ENCODE measurements at places on chromosomes 3 and 15.

DNA sequence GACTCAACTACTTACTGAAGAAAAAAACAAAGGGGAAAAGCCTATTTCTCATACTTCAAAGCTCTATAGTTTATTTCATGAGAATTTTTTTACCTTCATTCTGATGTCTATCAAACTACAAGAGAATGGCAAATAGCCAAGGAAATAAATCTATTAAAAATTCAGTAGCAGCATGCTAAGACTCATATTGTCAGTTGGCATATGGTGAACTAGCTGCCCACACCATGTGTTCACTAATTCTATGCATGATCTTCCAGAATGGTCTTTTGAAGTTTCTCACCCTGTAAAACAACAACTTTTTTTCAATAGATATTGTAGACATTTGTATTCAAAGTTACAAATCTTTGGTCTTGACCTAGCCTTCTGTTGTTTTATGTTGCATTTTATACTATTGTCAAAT lies 386.2 kb downstream of the RSL24D1 start:
- no peak for DNase-seq

GRCh38 chr3:13593615-13594014 lies 44.7 kb downstream of the FBLN2 start:
- DNase-seq: no peak

GRCh38 chr3:63966871-63967270 lies 54.7 kb upstream of the SCAANT1 start:
- DNase-seq: no peak

DNA sequence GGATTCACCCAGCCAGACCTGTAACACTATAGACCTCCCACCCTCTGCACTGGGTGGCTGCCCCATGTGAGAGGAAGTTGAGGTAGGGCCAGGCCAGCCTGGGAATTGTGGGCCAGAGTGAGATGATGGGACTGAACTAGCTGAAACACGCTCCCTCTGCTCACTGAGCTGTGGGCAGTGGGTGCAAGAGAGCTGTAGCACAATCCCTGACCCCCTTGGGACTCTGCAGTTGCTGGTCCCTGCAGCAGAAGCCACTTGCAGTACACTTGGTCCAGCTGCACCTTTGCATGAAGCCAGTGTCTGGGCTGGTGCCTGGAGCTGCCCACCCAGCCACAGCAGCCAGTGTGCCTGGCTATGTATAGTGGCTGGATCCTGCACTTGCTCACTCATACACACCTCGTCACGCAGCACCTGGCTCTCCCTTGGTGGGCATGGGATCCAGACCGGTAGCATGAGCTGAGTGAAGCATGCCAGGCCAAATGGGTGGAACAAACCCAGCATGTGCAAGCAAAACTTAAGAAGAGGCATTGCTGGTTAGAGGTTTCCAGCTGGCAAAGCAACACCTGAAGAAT lies 805.7 kb upstream of the GBE1 start:
- no peak for DNase-seq

DNA sequence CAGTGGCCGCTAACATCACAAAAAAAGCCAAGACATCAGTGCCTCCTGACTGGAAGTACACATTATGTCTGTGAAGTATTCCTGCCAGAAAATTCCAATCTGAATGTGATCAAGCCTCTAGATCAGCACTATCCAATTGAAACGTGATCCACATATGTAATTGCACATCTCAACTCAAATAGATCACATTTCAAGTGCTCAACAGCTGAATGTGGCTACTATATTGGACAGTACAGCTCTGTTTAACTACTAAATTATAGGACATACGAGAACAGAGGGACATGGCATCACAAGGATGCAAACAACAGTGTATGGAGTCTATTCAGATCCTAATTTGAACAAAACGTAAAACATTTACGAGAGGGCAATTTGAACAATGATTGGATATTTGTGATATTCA lies 542 bp upstream of the UBAP1L start:
- peak; percentile 19 for DNase-seq

DNA sequence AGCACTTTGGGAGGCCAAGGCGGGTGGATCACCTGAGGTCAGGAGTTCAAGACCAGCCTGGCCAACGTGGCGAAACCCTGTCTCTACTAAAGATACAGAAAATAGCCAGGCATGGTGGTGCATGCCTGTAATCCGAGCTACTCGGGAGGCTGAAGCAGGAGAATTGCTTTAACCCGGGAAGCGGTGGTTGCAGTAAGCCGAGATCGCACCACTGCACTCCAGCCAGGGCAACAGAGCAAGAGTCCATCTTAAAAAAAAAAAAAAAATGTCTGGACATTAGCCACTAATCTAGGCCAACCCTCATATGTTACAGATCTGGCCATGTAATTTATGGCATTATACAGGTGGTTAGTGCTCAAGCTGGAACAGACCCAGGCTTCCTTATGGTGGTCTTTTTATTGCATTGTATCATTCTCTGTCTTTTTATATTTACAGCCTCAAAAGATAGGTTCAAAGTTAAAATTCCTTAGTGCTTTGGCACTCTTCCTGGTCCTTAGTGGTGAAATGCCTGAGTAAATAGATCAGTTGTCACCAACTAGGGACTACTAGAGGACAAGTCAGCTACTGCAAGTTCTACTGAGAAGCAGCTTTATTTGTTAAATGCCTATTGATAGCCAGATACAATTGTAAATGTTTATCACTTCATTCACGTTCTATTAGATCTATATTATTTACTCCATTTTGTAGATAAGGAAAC lies 16.0 kb downstream of the STARD9 start:
- no peak for DNase-seq

- no peak for DNase-seq
Observed at GRCh38 chr3:308597-309321, 112.2 kb downstream of the CHL1 start.

- DNase-seq: peak; percentile 48
Observed at GRCh38 chr3:30662836-30663235, 56.4 kb downstream of the TGFBR2 start.

DNA sequence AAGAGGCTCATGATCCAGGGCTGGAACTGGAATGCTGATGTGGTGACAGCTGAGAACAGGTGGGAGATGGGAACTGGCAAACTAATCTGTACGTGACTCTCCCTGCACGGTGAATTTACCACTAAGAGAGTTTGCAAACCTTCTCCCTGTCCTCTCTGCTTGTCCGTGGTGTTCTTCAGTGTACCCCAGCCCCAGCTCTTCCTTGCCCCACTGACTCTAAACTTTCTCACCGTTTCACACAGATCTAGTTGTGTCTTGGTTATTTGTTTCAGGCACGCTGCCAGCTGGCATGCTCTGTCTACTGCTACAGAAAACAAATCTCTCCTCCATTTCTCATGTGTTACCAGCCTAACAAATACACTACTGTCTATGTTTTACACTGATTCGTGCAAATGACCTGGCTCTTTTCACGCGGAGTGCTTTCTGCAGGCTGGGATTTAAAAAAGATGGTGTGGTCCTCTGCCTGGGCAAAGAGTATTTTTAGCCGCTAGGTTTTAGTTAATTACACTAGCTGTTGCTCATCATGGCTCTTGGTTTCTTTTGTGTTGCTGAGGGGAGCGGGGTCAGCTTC lies 192.7 kb upstream of the LRIG1 start:
- no peak for DNase-seq

- no peak for DNase-seq
Observed at GRCh38 chr3:122858373-122858772, 63.5 kb downstream of the SLC49A4 start.

- DNase-seq: no peak
Observed at GRCh38 chr3:169835533-169835932, 22.8 kb upstream of the LRRC34 start.

- no peak for DNase-seq
Observed at GRCh38 chr3:128427175-128427857, 39.4 kb downstream of the DNAJB8 start.

- peak; percentile 12 for DNase-seq
Observed at GRCh38 chr3:117695871-117696645, 986.5 kb downstream of the TUSC7 start.

Measured in NCI-H1417 (cell line).